Activated CD4-positive, alpha-beta T cell treated with anti-CD3 and anti-CD28 coated beads for 24 hours (primary cell): ENCODE measurements at places on chromosomes 16 and 17.

DNA sequence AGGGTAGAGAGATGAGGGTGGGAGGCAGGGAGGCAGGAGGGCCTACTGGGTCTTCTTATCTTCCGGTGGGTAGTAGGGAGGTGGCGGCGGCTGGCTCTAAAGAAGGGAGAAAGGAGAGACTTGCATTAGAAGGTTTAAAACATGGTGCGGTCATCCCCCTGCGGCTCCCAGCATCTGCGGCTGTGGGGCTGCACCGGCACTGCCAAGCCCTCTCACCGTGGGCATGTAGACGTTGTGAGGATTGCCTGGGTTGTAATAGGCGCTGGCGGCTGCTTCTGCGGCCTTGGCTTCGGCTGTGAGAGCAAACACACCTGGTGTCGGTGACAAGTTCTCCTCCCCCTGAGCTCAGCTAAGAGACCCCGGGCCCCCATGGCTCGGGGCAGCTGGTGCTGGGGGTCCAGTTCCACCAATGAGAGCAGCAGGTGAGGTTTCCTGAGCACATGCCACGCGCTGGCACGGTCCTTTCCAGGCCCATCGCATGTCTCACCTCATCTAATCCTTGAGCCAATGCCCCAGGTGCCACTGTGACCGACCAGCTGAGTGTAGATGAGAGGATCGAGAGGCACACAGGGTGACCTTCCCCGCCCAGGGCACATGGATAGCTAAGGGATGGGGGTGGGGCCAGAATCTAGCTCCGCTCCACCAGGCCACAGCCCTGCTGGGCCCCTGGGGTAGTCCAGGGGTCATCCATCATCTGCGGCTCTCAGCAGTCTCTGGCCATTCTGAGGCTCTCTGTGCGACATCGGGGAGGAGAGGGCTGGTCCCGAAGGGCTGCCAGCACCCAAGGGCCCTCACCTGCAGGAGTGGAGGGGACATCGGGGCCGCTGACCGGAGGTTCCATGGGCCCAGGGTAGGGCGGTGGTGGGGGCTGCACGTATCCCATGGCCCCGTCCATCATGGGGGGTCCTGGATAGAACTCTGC lies 2.7 kb upstream of the UNC13D start:
- no peak for DNase-seq

DNA sequence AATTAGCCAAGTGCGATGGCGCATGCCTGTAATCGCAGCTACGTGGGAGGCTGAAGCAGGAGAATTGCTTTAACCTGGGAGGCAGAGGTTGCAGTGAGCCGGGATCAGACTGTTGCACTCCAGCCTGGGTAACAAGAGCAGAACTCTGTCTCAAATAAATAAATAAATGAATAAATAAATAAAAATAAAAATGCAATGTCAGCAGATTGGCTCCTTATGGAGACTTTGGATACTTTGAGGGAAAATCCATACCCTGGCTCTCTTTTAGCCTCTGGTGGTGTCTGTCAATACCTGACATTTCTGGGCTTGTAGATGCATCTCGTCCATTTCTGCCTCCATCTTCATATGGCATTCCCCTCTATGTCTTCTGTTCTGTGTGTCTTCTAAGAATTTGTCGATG lies 66.7 kb downstream of the RBFOX1 start:
- DNase-seq = no peak

DNA sequence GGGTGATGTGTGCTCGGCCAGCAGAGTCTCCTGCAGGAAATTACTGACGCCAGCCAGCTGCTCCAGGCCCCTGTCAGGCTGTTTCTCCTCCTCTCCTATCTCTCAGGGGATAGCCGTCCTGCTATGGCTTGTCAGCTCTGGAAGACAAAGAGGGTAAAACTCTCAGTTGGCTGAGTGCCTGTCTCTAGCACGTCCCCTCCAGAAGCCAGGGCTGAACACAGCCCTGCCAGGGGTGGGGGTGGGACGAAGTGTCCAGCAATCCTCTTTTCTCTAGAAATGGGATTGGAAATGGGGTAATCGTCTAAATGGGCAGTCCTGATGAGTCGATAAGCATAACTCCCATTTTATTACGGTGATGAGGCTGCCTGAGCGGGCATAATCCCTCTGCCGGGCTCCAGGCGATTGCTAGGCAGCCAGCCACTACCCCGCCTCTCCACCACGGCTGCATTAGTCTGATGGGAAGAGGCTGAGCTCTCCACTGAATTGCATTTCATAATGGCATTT lies 89.1 kb upstream of the GNAO1 start:
- DNase-seq = no peak

- DNase-seq = no peak
These were observed 636 bp upstream of the ERN1 start for GRCh38 chr17:64130559-64131001.

DNA sequence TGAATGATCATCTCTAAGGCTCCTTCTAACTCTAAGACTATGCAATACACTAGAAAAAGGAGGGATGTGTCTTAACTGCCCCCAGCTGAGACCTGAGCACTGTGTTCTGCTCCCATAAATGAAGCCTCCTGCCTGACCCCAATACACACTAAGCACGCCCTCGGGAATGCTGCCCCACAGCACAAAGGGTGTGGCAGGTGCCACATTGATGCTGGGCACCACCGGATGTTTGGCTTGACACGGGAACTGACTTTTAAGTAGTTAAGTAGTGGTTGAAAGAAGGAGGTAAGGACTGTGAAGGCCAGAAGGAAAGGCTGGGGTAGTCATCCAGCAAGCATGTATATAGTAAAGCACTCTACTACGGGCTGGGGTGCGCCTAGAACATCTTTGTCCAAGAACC lies 4.0 kb downstream of the GSDMA start:
- DNase-seq = no peak

- DNase-seq = no peak
These were observed 6.3 kb downstream of the SOX8 start for GRCh38 chr16:987906-988305.

GRCh38 chr17:562174-562573 lies 152.5 kb downstream of the VPS53 start:
- DNase-seq = no peak

- no peak for DNase-seq
These were observed 286.6 kb downstream of the SOX9 start for GRCh38 chr17:72407336-72407909.

- DNase-seq = no peak
These were observed 343.0 kb upstream of the DYNLRB2 start for GRCh38 chr16:80197741-80198201.

DNA sequence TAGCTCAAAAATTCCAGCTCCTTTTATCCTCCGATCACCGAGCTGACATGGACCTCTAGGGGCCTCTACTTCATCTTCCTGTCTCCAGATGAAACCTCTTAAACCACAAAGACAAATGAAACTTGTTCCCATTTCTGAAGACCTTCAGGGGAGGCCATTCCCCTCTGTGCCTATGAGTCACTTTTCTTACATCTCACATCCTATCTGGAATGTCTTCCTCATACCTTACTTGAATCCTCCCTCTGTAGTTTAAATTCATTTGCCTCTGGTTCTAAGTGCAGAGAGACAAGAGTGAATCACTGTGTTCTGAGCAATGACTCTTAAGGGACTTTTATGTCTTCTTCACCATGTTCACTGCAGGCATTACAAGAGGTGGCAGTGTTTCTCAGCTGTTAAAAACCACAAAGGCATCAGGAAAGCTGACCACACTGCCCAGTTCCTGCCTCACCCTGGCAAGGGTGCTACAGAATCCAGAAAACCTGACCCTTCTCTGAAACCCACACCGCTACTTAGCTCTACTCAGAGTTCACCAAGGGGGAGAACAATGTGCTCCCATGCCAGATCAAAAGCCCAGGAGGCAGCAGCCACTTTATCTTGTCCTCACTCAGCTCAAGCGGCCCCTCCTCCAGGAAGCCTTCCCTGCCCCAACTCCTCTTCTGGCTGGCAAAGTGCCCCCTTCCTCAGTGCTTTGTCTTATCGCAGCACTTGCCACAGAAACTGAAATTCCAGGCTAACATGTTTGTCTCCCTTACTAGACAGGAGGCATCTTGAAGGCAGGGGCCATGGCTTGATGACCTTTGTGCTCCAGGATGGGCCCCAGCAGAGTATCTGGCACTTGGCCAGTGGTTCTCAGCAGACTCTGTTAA lies 6.4 kb downstream of the CUEDC1 start:
- no peak for DNase-seq

GRCh38 chr16:20111143-20111542 lies 37.5 kb upstream of the GPR139 start:
- no peak for DNase-seq

DNA sequence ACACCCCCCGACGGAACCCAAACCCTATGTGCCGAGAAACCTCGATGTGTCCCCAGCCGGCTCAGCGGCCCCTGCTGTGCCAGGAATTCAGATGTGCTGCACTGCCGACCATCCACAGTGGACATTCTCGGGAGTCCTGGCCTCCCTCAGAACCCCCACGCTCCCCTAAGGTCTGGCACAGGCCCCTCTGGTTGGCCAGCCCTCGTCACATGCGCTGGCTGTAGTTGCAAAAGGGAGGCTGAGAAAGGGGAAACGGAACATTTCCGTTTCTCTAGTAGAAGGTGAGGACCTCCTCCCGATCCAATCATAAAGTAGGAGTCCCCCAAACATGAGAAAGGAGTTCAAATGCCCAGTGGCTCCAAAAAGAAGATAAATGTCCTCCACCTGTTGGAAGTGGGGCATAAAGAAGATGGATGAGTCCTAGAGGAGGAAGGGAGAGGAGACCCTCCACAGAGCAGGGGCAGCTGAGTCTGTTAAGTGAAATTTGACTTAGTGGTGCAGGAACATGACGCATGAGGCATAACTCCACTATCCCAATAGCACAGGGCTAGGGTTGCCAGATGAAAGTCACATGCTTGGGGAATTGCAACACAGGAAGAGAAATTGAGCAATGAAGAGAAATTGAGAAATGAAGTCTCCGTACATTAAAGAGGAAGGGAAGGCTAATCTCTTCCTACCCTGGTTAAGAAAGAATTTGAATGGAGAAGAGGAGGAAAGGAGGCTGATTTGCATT lies 49.3 kb upstream of the WSB1 start:
- no peak for DNase-seq

- DNase-seq = no peak
These were observed 87.7 kb downstream of the MRM3 start for GRCh38 chr17:869567-870525.

DNA sequence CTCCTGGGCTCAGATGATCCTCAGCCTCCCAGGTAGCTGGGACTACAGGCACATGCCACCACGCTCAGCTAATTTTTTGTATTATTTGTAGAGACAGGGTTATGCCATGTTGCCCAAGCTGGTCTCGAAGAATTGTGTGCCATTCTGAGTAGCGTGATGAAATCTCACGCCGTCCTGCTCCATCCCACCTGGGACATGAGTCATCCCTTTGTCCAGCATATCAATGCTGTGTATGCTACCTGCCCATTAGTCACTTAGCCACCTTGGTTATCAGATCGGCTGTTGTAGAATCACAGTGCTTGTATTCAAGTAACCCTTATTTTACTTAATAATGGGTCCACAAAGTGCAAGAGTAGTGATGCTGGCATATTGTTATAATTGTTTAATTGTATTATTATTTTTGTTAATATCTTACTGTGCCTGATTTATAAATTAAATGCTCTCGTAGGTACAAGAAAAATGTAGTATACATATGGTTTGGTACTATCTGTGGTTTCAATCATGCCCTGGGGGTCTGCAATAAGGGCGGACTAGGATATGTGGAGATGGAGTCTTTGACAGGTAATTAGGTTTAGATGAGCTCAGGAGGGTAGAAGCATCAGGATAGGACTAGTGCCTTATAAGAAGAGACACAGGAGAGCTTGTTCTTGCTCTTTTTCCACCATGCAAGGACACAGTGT lies 26.6 kb upstream of the SLC13A2 start:
- DNase-seq = no peak

DNA sequence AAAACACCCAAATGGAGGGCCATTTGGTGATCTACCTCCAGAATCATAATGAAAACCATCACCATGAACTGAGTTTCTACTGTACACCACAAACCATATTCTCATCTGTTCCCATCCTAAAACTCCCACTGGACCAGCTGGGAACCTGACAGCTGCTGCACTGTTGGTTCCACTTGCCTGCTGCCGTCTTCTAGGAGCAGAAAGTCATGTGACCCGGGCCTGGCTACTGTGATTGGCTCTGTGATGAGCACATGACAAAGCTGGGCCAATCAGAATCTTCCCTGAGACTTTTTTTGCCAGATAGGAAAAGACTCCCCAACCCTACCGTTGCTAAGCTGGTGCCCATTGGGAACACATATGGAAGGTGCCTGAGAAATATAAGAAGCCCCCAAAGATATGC lies 264.2 kb downstream of the MRTFB start:
- no peak for DNase-seq

GRCh38 chr16:82653550-82654511 lies 27.1 kb downstream of the CDH13 start:
- DNase-seq = no peak

DNA sequence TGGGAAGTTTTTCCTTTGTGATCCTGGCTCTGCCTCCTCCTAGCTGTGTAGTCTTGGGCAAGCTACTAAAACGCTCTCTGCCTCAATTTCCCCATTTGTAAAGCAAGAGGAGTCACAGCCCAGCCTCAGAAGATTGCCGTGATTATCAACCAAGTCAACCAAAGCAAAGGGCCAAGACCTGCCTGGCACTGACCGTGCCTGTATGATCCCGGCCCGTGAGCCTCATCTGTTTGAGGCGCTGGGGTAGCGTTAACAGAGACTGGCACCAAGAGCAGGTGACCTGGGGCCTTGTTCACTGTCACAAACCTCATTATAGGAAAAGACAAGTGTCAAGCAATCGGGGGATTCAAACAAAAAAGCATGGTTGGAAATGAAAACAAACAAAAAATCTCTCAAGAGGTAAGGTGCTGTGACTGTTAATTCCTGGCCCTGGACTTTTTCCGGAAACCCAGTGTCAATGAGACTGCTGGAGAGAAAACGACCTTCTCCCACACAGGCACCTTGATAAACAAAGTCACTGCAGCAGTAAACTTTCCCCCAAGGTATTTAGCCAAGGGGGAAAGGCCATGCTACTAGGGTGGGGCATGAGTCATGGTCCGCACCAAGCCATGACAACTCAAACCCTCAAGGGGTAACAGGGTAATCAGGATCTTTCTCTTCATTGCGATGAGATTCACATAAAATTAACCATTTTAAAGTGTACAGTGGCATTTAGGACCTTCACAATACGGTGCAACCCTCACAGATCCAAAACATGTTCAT lies 5.4 kb downstream of the MEAK7 start:
- no peak for DNase-seq

GRCh38 chr16:50497592-50497991 lies 50.6 kb upstream of the NKD1 start:
- no peak for DNase-seq

GRCh38 chr17:78507526-78507925 lies 69.7 kb downstream of the DNAH17 start:
- no peak for DNase-seq

- DNase-seq = no peak
These were observed at the start of gene SHISA6 for GRCh38 chr17:11240841-11241610. Gene SHISA6 (plus strand): TSS chr17:11241213.

GRCh38 chr17:55734128-55734781 lies 11.6 kb upstream of the TMEM100 start:
- no peak for DNase-seq

GRCh38 chr17:75289832-75290337 lies 652 bp upstream of the SLC25A19 start:
- DNase-seq = peak; percentile 40

- DNase-seq = no peak
These were observed 2.1 kb upstream of the RNPS1 start for GRCh38 chr16:2270070-2270462.
